Urinary bladder (tissue), 4 donors: ENCODE measurements at places on chromosomes 1 and 21. TPM values are rescaled to one million over a fixed set of nuclear protein-coding genes. Genes with fewer than 3 reads are reported as not detected.

- no peak for DNase-seq
These were observed 12.8 kb downstream of the S100PBP start for GRCh38 chr1:32830092-32830852.

DNA sequence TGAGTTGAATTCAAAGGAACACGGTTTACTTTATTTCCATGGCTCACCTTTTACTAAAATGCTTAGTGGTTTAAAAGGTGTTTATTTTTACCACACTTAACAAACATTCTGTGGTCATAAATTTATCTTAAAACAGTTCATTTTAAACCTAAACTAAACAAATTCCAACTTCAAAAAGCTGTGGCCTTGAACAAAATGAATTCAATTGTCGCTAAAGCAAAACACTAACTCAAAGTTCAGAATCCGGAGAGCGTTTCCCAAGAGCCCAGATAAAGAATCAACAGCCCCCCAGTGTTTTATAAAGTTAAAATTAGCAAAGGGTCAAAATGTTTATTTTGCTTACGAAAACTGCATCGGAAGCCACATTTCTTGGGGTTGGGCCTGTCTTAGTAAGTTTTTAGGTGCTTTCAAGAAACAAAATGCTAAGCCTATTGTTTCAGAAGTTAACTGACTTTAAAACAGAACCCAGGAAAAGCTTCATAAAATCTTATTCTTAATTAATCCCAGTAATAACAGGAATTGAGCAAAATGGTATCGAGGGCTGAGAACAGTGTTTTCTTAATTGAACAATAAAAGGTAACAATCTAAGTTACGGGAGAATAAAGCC is 1.3 kb downstream of the PUM1 start:
- no peak for DNase-seq

DNA sequence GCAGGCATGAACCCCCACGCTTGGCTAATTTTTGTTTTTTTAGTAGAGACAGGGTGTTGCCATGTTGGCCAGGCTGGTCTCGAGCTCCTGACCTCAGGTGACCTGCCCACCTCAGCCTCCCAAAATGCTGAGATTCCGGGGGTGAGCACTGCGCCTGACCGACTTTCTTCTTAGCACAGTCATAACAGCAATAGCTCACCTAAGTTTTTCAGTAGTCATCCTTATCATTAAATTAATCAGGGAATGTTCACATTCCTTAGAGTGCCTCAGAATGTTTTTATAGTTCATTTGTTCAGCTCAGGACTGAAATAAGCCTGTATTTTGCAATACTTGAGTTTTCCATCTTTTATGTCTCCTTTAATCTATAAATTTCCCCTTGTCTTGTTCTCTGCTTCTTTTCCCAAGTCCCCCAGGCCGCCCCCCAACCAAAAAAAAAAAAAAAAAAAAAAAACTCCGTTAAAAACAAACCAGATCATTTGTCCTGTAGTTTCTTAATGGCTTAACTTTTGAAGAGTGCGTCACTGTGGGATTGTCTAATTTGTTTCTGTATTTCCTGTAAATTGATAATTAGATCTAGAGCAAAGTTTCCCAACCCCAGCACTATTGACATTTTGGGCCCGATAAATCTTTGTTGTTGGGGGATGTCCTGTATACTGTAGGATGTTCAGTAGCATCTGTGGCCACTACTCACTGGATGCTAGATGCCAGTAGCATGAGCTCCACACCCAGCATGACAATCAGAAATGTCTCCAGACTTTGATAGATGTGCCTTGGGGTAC is 120.7 kb downstream of the ITSN1 start:
- DNase-seq = no peak

GRCh38 chr1:26145041-26145959 is 13.6 kb upstream of the FAM110D start:
- DNase-seq = peak; percentile 68

DNA sequence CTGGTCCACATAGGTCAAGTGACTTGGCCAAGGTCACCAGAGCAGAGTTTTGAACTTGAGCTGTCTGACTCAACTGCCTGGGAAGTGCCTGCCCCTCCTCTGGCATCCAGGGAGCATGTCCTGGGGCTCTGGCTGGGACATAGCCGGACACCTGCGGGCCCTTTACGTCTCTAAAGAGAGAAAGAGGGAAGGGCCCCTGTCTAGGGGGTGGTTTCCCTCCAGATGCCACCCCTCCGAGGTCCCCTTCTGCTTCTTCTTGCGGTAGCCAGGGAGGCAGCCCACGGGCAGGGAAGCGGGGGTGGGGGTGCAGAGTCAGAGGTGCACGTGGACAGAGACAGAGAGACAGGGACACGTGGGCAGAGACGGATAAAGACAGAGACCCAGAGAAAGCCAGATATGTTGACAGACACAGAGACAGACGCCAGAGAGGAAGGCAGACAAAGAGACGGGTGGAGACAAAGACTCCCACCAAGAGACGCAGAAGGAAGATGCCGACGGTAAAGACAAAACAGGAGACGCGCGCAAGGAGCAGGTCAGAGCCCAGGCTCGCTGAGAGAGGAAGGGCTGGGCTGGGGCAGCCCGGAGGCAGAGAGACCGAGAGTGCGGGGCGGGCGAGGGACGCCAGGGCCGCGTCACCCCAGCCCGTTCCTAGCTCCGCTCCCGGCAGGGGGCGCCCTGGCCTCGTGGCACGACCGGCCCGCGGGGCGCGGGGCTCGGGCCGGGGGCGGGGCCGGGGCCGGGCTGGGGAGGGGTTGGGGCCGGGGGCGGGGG is 458 bp upstream of the ALPL start:
- no peak for DNase-seq

- DNase-seq = no peak
These were observed 21.0 kb downstream of the CD2 start for GRCh38 chr1:116775116-116775752.

DNA sequence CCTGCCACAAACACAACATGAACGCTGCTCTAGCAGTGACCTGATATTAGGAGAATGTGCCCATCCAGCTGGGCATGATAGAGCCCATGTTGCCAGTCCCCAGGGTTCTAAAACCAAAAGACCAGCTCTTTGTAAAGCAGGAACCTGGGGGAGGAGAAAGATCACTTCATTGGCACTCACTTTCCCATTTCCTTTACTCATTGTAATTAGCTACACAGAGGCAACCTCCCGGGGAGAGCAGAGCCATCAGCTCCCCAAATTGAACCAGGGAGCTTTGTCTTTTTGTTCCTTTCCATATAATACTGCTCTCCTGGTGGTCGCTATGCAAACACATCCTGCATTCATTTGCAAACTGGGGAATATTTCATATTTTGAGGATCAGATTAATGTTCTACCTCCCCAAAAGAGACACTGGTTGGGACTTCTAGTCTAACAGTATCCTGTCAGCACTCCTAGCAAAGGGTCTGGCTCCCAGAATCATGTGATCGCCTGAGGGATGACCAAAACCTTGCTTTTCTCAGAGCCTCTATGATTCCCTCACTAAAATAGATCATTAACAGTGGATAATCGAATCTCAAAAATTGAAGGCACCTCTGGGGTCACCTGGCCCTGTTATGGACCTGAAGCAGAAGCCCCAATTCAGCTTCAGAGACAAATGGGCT is 76.7 kb upstream of the CD1D start:
- DNase-seq = no peak

GRCh38 chr1:96649301-96649700 is 72.3 kb upstream of the PTBP2 start:
- no peak for DNase-seq

DNA sequence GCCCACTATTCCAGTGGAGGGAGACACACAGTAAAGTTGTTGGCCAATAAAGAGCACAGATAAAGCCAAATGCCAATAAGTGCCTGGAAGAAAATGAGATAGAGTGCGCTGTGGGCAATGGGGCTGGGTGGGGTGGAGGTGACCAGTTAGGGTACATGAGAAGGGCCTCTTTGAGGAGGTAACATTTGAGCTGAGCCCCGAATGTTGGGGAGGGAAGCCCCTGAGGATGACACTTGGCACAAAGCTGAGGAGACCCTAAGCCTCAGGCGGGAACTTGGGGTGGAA is 979 bp downstream of the S100A9 start:
- no peak for DNase-seq

DNA sequence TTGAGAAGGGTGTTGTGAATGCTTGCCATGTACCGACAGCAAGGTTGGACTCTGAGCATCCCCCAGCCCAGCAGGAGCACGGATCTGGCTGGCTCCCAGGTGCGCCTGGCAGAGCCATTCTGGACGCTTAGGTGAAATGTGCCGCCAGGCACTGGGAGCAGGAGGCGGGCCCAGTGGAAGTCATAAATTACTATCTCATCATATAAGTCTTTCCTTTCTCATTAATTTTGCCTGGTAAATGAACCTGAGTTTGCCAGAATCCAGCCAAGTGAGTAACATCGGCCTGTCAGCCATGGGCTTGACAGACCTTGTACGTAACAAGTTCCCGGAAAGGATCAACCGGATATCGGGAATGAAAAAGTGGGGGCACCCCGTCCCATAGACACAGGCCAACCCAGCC is 179.5 kb upstream of the ARHGEF16 start:
- DNase-seq = no peak

GRCh38 chr1:151728151-151729054 is 7.1 kb downstream of the RIIAD1 start:
- DNase-seq = no peak

The KIAA1614 gene
- total RNA-seq = 5.8 TPM

The GSTM2 gene
- 78.0 TPM for total RNA-seq

The CFAP57 gene
- 0.11 TPM for total RNA-seq

The ZNF691 gene
- total RNA-seq = 10.3 TPM
